Ammon's horn (tissue), 1 donor: ENCODE measurements at places on chromosomes 5 and 9.

DNA sequence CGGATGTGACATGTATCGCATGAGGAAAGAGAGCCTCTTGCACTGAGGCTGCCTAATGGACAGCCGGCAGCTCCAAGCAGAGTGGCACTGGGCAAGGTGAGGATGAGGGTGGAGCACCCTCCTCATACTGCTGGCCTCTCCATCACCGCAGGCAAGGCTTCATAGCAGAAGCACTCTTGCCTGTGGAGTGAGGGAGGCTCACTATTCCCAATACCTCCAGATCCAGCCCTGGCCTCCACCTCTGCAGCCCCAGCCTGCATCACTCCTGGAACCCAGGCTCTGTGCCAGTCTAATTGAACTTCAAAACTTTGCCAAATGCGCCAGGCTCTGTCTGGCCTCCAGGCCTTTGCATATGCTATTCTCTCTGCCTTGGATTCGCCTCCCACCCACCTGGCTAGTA, 29.7 kb upstream of the ARAP3 start:
- no peak for DNase-seq

GRCh38 chr5:134118212-134118835, 3.8 kb downstream of the TCF7 start:
- DNase-seq = no peak

DNA sequence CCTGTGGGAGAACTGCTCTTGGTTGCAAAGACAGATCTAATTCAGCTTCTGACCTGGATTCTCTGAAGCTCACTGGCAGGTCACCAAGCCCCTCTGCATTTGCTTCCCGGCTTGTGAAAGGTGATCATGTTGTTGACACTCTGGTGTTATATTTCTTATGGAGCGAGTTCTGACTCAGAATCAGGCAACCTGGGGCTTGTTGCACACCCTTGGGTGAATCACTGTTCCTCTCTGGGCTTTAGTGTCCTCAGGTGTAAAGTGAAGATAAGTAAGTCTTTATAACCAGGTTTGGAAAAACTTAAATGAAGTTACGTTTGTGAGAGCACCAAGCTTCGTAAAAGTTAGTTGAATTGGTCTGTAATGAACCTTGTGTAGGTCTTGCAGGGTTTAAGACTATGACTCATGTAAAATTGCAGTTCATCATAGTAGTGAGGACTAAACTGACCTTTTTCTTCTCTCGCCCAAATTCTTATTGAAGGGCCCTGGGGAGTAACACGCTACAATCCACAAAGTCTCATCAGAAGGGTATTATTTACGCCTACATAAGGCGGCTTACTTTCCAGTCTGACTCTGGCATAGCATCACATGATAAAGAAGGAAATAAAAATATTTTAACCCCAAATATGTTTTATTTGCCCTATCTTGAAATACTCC, 218.6 kb downstream of the TMEM38B start:
- no peak for DNase-seq

DNA sequence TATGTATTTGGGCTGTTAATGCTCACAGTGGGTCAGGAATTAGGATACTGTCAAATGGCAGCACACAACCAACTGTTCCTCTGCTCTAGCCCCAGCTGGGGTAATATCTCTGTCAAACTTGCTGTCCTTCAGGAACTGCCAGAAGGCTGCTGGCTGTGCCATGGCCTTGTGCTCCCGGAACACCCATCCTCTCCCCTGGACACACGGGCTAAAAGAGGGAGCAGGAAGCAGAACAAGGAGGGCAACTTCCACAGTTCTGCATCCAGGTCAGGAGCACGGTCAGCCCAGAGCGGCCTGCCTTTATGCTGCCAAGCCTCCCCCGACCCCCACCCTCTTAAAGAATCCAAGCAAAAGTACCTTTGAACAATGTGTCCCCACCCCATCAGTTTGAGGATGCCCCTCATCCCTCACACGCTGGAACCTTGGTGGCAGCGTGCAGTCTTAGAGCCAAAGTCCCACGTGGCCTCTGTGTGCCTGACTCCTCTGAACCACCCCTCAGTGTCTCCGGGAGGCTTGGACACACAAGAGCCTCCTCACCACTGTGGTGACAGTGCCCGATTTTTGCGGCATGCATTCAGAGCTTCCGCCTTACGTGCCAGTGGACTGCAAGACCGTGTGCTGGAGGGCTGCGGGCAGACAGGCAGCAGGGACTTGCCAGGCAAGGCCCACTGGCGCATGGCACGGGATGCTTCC, 60.8 kb downstream of the PSMB7 start:
- no peak for DNase-seq

- no peak for DNase-seq
Observed at GRCh38 chr9:22064957-22065356, 55.9 kb upstream of the CDKN2B start.

DNA sequence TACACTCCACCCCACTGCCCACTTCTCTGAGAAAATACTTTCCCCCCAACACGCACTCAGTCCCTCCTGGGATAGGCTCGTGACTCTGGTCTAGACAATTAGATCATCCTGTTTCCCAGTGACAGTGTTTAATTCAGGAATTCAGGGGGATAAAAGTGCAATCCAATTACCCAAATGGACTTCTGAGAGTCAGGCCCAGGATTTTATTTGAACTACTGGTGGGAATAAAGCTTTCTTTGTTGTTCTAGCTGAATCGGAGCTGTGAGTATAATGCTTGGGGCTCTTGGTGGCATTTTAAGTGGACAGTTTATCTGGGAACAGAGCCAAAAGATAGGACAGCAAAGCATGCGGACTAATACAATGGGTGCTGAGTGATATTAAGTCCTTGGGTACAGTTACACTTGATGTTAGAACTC, 683.3 kb downstream of the MAT2B start:
- peak; percentile 14 for DNase-seq

- no peak for DNase-seq
Observed at GRCh38 chr9:76441551-76442322, 17.2 kb upstream of the GCNT1 start.

GRCh38 chr5:6594066-6594465, 38.8 kb downstream of the NSUN2 start:
- DNase-seq = no peak

- no peak for DNase-seq
Observed at GRCh38 chr9:74672237-74672636, 175.1 kb downstream of the RORB start.

- DNase-seq = no peak
Observed at GRCh38 chr5:77418601-77419581, 73.2 kb downstream of the WDR41 start.

- no peak for DNase-seq
Observed at GRCh38 chr9:89721176-89721700, 116.4 kb downstream of the GADD45G start.

GRCh38 chr5:44774279-44774880, 34.4 kb upstream of the MRPS30 start:
- DNase-seq = peak; percentile 59

GRCh38 chr5:45105491-45105994, 296.8 kb downstream of the MRPS30 start:
- DNase-seq = no peak

GRCh38 chr5:168329302-168329701, 37.9 kb downstream of the WWC1 start:
- no peak for DNase-seq

GRCh38 chr5:173242079-173242478, 7.1 kb upstream of the NKX2-5 start:
- DNase-seq = no peak

- no peak for DNase-seq
Observed at GRCh38 chr5:54524704-54525103, 7.1 kb downstream of the SNX18 start.

DNA sequence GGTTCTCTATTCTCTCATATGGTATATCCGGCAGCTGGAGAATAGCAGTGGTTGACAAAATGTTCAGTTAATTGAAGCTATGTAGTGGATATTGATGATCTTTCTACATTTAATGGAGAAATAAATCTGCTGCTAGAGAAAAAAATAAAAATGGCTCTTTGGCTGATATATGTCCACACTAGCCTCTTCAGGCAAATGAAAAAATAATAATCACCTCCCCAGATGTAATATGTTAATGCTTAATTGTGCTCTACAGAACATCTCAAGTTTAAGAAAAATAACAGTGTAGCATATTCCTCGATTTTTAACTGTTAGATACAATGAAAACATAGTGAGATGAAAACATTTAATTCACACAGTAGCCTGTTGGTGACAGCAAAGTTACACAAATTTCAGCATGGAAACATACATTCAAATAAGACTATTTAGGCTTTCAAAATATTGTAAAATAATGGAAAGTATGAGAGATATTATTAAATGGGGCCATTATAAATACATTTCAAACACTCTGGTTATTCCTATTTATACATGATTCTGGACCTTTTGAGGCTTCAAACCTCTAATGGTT, 543.0 kb downstream of the MAT2B start:
- peak; percentile 3 for DNase-seq
